ENCODE measurements at places on chromosomes 2 and 18. TPM values are rescaled to one million over a fixed set of nuclear protein-coding genes. Genes with fewer than 3 reads are reported as not detected.

- no peak for DNase-seq
Observed at GRCh38 chr2:25387876-25388449, 46.2 kb upstream of the DNMT3A start.

GRCh38 chr18:53534203-53534602, 690.3 kb downstream of the MBD2 start:
- no peak for DNase-seq

DNA sequence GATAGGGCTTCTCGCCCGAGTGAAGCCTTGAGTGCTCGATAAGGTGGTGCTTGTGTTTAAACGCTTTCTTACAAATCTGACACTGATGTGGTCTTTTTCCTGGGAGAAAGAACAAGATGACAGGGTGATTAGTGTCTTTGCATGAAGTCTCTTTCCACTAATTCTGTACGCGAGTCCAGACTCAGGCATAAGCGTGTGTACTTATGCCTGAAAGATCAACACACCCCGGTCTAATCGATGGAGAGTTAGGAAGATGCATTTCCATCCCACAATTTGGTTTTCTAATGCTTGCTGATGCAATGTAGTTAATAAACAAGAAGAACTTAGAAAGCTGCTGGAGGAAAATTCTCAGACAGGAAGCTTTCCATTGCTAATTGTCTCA, 130.0 kb downstream of the ZEB2 start:
- DNase-seq, result no peak

GRCh38 chr2:233803292-233803911, 25.3 kb downstream of the MROH2A start:
- no peak for DNase-seq

Gene CYS1
- total RNA-seq, result 0.45 TPM

GRCh38 chr2:25032901-25033300, 9.0 kb upstream of the EFR3B start:
- DNase-seq, result no peak

DNA sequence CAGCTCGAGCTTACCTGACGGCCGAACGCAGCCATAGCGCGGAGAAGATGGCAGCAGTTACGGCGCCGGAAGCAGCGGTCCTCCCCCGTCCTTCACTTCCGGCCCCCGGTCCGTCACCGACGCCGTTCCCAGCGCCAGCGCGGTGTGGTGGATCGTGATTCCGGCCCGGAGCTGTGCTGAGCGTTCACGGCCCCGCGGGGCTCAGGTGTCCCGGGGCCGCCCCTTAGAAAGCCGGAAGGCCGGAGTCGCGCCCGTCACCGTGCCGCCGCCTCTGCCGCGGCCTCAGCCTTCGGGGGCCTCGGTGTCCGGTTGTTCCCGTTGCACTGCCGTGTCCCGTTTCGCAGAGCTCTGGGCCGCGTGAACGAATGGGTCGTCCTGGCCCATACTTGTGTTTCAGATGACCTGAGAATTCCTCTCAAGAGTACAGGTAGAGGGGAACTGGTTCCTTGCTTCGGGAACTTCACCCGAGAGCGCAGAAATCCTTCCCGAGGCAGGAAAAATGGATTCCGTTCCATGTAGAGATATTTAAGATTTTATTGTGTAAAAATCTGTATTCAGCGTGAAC, at the start of gene MTERF4:
Gene MTERF4 (minus strand): TSS at position 49 of the 565 bp plus-strand sequence. CDS start 14 bp downstream, at position 35.
- peak; percentile 87 for DNase-seq

DNA sequence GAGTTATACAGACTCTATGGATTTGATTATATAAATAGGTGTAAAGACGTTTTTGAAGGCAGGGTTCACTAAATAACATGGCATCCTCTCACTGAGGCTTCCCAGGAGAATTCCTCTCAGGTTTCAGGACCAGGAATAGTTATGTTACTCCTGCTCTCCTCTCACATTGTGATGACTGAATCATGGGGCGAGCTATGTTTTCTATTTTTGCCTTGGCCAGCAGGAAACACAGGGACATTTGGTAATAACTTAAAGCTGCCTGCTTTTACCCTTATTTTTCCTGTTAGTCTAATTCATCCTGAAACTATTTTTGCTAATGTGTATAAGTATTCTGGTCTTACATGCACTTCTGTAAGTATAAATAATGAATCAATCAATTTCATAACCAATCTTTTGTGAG, 115.3 kb upstream of the ITGB6 start:
- DNase-seq, result no peak

Gene CCL20
- not detected for total RNA-seq

GRCh38 chr2:209734805-209735204, 36.8 kb upstream of the UNC80 start:
- no peak for DNase-seq

DNA sequence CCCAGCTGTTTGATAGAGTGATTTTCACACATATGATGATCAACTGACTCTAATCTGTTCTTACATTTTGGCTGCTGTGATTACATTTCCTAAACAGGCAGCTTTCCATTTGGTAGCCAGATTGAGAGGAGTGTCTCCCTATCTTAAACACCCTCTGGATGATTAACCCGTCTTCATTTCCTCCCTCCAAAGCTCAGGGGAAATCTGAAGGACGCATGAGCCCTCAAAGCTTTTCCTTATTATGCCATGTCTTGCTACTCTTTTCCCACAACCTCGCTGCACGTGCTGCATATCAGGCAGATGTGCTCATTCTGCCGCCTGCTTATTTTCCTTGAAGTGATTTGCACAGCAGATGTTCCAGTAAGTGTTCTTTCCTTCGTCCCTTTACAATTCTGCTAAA, 837.4 kb downstream of the LRRTM4 start:
- no peak for DNase-seq

- no peak for DNase-seq
Observed at GRCh38 chr2:120994301-120994995, 258.8 kb downstream of the GLI2 start.

DNA sequence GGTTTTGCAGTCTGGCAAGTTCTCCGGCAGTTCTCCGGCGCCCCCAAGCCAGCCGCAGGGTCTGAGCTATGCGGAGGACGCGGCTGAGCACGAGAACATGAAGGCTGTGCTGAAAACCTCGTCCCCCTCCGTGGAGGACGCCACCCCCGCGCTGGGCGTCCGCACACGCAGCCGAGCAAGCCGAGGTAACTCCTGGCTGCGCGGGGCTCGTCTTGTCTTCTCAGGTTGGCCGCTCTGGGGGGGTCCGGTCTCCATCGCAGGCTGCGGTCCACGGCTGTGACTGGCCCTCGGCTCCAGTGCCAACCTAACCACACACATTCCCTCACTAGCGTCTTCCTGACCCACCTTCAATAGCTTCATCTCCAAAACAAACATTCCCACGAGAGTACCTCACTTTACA, 68.2 kb downstream of the TPGS2 start:
- DNase-seq, result no peak

DNA sequence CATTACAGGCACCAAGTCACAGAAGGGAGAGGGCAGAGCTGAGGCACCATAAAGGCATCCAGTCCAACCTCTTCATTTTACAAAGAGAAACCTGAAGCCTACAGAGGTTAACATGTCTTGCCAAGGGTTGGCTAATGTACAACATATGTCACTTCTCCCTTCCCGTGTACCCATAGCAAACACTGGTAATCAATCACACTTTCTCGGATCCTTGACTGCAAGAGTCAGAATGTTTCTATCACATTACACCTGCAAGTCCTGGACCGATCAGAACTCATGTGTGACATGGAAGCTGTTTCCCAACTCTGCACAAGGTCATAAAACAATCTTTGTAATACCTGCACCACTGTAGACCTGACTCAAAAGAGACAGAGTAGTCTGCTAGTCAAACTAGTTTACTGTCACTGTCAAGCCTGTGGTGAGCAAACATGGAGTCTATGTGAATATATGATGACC, 6.0 kb downstream of the ANKRD44 start:
- no peak for DNase-seq

DNA sequence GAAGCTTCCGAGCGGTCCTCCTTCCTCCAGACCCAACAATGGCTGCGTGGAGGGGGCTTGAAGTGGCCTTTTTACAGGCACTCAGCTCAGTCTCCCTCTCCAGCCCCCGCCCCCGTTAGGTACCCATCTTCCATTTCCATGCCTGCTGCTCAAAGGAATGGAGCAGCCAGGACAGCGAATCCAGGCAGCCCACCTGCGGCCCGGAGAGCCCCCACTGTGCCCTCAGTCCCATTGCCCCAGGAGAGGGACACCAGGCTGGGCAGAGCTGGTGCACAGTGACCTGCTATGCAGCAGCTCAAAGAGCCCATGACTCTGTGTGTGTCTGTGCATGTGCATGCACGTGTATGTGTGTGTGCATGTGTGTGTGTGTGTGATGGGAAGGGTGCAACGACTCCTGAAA, 10.6 kb upstream of the POMC start:
- DNase-seq, result no peak

- DNase-seq, result no peak
Observed at GRCh38 chr2:232787806-232788205, 11.4 kb upstream of the KCNJ13 start.

DNA sequence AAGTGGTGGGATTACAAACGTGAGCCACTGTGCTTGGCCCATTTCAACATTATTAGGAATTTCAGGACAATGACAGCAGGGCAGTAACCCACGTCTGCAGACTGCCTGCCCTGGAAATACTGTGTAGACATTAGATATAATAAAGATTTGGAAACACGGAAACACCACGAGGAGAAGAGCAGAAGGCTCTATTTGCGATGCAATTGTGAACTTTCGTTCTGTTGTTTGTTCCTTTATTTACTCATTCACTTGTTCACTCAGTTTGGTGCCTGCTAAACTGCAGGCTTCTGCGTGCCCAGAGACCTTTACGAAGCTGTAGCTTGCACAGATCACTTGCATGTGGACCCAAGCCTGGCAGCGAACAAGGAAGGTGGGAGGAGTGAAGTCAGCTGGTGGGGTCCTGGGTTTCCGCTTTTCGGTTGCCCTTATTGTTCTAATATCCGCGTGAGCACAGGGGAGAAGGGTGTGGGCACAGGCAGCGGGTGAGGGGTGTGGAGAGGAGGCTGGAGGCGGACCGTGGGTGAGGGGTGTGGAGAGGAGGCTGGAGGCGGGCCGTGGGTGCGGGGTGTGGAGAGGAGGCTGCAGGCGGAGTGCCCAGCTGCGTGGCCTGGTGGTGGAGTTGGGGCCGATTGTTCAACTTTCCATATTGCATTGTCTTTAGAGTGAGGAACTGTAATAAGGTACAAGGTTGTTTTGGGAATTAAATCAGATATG, 3.4 kb downstream of the COLEC11 start:
- DNase-seq, result no peak

GRCh38 chr2:85611705-85612587, at the start of gene C2orf68:
Gene C2orf68 (minus strand): TSS chr2:85612066. CDS start chr2:85611984, 82 bp downstream.
- DNase-seq, result peak; percentile 93

Gene DCDC2C
- not detected for total RNA-seq

DNA sequence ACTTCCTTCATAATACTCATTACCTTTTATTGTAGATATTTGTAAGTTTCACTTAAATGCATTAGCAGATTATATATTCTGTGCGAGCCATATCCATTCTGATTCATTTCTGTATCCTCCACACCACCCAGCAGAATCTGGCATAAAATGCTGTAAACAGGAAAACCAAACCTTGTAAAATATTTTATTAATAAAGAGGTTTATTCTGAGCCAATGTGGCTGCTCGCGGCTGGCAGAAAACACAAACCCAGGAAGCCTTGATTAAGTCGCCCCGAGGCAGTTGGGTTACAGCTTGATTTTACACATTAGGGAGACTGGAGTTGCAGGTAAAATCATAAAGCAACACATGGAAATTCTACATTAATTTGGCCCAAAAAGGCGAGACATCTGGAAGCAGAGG, 40.5 kb downstream of the GNAL start:
- no peak for DNase-seq

DNA sequence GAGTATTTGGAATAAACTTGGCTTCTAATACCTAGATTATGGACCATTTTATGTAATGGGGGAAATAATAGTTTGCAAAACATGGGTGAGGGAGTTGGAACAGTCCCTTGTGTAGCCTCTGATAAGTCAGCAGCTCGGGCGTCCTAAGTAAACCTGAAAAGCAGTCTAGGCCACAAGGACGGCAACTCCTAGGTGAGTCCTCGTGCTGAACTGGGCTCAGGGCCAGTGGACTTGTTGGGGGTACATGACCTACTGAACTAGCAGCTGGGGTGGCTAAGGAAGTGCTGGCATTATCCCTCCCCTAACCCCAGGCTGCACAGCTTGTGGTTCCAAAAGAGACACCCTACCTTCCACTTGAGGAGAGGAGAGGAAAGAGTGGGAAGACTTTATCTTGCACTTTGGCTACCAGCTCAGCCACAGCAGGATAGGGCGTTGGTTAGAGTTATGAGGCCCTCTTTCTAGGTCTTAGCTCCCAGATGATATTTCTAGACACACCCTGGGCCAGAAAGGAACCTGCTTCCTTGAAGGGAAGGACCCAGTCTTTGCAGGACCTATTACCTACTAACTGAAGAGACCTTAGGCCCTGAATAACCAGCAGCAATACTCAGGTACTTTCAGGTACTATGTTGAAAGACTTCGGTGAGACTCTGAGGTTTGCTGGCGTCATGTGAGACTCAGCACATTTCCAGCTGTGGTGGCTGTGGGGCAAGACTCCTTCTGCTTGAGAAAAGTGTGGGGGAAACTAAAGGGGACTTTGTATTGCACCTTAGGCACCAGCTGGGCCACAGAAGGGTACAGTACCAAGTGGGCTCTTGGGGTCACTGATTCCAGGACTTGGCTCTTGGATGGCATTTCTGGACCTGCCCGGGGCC, 71.0 kb downstream of the AQP4 start:
- DNase-seq, result no peak

GRCh38 chr2:127164761-127165538, 55.1 kb downstream of the CYP27C1 start:
- no peak for DNase-seq

GRCh38 chr2:69667805-69668382, 24.4 kb upstream of the AAK1 start:
- DNase-seq, result no peak

GRCh38 chr2:64062840-64063239, 43.6 kb upstream of the VPS54 start:
- no peak for DNase-seq

DNA sequence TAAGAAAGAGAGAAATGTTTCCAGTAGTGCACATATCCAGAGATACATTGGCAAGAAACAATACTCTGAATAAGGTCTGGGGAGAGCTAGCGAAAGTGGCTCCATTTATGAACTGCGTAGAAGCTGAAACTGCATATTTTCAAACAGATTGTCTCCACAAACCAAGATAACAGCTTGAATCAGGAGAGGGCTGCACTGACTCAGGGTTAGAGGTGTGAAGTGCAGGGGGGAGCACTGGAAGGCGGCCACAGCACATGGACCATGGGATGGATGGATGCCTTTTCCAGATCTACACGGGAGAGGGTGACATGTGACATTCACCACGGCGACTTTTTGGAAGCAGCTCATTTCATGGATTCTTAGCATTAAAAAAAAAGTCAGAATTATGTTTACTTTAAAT, 729.4 kb downstream of the RNF144A start:
- peak; percentile 81 for DNase-seq

GRCh38 chr2:191345788-191346187, 100.6 kb downstream of the MYO1B start:
- no peak for DNase-seq

Gene HAUS1
- total RNA-seq, result 23.7 TPM

All from cerebellum (tissue), 4 donors.